ENCODE measurements at places on chromosomes 3 and 15.
A peak's percentile ranks its signal among the peaks of the same experiment; 100 is the strongest.

- no peak for DNase-seq
Measured at GRCh38 chr3:2375376-2375775, 276.7 kb downstream of the CNTN4 start.

- DNase-seq: no peak
Measured at GRCh38 chr3:174444391-174444790, 414.7 kb upstream of the NAALADL2 start.

- DNase-seq: peak; percentile 91
Measured at GRCh38 chr15:40843885-40844695, at the start of gene SPINT1. TSS of gene SPINT1 (plus strand) at chr15:40844048. CDS start at chr15:40844555, 507 bp downstream.

DNA sequence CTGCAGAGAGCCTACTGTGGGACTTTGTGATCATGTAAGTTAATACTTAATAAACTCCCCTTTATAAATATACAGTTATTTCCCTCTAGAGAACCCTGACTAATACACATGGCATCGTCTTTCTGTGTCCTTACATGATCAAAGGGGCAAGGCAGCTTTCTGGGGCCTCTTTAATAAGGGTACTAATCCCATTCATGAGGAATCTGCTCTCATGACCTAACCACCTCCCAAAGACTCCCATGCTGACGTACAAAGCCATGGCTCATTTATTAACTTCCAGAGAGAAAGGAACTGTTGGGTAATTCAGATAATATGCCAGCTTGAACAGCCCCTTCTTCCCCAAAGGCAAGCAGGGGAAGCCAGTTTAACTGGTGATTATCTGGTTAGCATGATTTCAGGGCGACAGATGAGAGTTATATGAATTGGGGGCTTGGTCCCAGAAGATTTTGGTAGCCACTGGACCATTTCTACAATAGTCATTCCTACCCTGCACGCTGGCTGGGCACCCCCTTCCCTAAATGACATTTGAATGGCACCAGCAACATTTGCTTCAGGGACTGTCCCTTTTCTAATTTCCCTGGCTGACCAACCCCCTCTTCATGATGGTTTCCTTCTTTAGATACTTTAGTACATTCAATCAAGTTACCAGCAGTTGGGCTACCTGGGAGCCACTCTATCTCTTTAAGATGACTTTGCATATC is 83.6 kb upstream of the C3orf80 start:
- no peak for DNase-seq

- DNase-seq: peak; percentile 9
Measured at GRCh38 chr3:56357266-56357665, 111.0 kb downstream of the ERC2 start.

- DNase-seq: peak; percentile 79
Measured at GRCh38 chr15:51737522-51738305, at the start of gene LYSMD2. TSS of gene LYSMD2 (minus strand) at chr15:51737655. CDS start at chr15:51737622, 33 bp downstream.

GRCh38 chr15:68317281-68318007 is 39.9 kb downstream of the FEM1B start:
- DNase-seq: no peak

GRCh38 chr3:188944108-188944507 is 227.7 kb upstream of the TPRG1 start:
- no peak for DNase-seq

GRCh38 chr3:46578973-46579755 is 13.1 kb upstream of the LRRC2 start:
- DNase-seq: no peak

- no peak for DNase-seq
Measured at GRCh38 chr3:159548675-159549335, 439.8 kb upstream of the IL12A start.
